ENCODE measurements at places on chromosomes 4 and X.

DNA sequence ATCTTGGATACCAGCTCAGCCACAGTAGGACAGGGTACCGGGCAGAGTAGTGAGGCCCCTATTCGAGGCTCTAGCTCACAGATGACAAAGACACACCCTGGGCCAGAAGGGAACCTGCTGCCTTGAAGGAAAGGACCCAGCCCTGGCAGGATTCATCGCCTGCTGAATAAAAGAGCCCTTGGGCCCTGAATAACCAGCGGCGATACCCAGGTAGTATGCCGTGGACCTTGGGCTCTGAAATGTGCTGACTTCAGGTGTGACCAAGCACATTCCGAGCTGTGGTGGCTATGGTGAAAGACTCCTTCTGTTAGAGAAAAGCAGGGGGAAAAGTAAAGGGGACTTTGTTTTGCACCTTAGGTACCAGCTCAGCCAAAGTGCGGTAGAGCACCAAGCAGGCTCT is 14.6 kb downstream of the MED14 start:
- DNase-seq: no peak

GRCh38 chr4:98633159-98633558 is 25.3 kb downstream of the TSPAN5 start:
- no peak for DNase-seq

GRCh38 chrX:41917517-41917916 is 5.8 kb downstream of the CASK start:
- no peak for DNase-seq

GRCh38 chr4:186920483-186920882 is 196.8 kb upstream of the FAT1 start:
- DNase-seq: no peak

DNA sequence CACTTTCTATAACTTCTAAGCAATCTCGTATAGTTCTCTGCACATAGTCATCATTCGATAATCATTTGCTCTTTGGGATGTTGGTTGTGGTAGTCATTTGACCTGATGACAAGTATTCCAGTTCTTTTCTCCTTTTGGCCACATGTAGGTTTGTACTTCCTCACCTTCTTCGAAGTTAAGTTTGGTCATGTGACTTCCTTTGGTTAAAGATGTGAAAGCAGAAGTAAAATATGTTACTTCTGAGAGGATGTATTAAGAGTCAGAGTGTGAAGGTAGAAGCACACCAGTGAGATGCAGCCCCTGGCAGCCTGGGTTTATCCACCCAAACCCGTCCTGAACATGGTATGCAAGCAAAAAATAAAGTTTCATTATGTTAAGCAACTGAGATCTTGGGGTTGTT is 48.9 kb upstream of the ZNF518B start:
- no peak for DNase-seq

GRCh38 chrX:24482823-24483415 is 17.8 kb downstream of the PDK3 start:
- no peak for DNase-seq

Measured in glutamatergic neuron (in vitro differentiated cells).